ENCODE measurements at places on chromosomes 1 and 21.

DNA sequence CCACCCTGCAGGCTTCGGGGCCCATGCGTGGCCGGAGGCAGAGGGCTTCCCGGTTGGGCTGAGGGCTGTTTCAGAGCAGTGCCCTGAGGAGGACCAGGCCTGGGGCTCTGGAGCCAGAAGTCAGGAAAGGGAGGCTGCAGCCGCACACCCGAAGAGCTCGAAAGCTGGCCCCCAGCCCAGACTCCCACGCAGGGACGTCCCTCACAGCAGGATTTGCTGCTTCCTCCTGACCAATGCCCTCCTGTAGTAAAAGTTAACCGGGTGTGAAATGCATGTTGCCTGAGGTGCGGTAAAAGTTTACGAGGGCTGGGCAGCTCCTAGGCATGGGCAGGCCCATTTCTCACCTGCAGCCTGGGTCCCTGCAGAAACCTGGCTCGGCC, 101.5 kb upstream of the ARHGEF16 start:
- no peak for DNase-seq

DNA sequence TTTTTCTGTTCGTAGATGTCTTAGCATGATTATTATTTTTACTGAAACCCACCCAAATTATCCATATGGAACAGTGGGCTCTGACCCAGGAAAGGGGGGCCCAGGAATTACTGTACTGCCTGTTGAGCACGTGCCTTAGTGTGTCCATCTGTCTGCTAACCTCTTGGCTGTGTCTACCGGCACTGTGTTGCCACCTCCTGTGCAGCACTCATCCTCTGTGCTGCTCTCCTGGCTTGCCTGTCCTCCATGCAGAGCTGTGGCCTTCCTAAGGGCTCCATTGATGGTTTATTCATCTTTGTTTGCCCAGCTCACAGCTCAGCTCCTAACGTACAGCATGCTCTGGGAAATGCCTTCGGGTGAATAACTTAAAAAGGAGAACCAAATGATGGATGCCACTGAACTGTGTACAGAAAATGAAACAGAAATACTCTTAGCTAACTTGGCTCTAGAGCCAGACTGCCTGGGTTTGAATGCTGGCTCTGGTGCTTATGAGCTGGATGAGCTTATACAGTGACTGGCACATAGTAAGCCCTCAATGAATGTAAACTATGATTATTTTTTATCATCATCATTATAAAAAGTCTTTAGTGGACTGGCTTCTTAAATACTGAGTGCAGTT, 11.4 kb upstream of the RPTN start:
- no peak for DNase-seq

- no peak for DNase-seq
Measured at GRCh38 chr1:17653276-17653675, 101.9 kb upstream of the ACTL8 start.

GRCh38 chr21:44647222-44647552, 973 bp downstream of the KRTAP10-11 start:
- DNase-seq, result no peak

DNA sequence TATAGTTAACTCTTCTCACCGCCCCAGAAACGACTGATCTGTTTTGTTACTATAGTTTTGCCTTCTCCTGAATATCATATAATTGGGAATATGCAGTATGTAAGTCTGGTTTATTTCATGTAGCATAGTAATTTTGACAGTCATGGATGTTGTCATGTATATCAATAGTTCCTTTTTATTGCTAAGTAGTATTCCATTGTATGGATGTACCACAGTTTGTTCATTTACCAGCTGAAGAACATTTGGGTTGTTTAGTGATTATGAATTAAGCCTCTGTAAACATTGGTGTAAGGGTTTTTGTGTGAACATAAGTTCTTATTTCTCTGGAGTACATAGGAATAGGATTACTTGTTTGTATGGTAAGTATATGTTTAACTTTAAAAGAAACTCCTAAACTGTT, 55.5 kb downstream of the ACTL8 start:
- DNase-seq, result no peak

DNA sequence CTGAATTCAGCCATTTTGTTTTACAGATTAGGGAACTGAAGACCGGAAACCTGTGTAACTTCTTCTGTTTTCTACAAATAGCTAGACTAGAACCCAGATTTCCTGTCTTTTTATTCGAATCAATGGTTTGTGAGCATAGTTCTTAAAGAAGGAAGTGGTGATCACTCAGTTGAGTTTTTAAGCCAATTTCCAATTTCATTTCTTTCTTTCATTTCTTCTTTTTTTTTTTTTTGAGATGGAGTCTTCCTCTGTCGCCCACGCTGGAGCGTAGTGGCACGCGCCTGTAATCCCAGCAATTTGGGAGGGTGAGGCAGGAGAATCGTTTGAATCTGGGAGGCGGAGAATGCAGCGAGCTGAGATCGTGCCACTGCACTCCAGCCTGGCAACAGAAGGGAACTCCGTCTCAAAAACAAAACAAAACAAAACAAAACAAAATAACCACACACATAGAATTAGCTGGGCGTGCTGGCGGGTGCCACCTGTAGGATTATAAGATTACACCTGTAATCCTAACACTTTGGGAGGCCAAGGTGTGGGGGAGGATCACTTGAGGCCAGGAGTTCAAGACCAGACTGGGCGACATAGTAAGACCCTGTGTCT, 3.0 kb upstream of the MDM4 start:
- no peak for DNase-seq

- no peak for DNase-seq
Measured at GRCh38 chr1:23426828-23427227, 2.3 kb upstream of the TCEA3 start.

DNA sequence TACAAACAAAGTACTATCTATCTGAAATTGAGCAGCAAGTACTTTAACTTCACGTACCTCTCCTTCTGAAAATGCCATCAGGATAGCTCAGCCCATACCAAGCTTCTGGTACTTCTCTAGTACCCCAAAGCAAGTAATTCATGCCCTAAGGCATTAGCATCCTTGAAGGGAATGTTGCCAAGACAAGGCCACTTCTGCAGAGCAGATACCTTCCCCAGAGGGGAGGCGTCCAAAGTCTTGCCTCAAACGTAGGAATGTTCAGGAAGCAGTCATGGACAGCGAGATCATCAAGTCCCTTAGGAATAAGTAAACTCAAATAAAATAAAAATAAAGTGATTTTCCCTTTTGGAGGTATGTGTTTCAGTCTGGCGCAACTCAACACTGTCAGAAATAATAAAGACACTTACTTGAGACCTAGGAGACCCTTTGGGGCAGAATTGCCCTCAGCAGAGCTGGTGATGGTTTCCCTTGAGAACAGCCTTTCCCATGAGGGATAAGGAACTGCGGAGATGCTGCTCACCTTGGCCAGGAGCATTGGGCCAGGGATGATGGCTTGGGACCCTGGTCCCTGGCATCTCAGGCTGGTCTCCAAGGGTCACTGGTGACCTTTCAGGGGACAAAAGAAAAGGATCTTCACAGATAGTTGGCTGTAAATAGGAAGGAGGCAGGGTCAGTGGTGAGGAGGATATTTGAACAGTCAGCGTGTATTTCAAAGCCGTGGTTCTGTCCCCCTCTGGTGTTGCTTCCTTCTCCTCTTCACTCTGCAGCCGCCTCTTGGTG, 522.9 kb downstream of the KIF26B start:
- no peak for DNase-seq
